ENCODE measurements at places on chromosomes 3 and 15.
A peak's percentile ranks its signal among the peaks of the same experiment; 100 is the strongest.

- no peak for DNase-seq
These were observed 46.9 kb upstream of the COL6A6 start for GRCh38 chr3:130470126-130470525.

DNA sequence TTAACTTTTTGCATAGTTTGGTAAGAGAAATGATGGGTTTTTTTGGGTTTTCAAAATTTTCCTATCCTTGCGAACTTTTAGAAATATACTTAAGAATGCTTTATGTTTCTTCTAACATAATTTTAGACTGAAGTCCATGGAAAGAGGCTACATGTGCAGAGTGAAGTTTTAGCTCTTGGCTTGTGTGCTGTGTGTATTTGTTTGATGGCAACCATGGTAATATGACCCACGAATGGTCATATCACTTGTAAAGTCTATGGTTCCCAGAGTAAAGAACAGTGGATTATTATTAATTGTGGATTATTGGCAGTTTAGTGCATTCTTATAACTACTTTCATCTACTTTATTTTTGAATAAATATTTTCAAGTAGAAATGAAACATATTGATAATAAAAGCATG is 124.0 kb upstream of the GOLGA6L4 start:
- DNase-seq: no peak

DNA sequence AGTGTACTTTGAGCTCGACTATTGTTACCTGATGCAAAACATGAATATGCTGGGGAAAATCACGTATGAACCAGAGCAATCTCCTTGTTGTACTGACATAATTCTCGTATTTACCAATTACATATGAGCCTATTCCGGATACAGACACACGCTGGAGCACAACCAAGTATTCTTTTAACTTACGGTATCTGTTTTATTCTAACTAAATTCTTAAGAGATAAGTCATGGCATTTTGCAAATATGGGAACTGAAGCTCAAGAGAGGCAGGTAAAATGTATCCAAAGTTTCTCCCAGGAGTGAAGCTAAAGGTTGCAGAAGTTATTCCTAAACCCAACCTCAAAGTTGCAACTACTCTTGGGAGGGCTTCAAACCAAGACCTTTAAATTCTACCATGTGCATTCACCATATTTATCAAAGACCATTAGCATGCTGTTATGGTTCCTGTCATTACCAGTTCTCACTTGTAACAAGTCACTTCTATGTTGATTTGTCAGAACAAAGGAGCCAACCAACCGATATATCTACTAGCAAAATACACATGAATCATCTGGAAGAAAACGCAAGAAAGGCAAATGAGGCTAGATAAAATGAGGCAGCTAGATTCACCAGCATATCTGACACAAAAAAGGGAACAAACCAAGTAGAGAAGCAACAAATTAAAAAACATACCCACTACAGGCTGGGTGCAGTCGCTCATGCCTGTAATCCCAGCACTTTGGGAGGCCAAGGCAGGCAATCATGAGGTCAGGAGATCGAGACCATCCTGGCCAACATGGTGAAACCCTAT is 17.8 kb downstream of the TBL1XR1 start:
- no peak for DNase-seq

DNA sequence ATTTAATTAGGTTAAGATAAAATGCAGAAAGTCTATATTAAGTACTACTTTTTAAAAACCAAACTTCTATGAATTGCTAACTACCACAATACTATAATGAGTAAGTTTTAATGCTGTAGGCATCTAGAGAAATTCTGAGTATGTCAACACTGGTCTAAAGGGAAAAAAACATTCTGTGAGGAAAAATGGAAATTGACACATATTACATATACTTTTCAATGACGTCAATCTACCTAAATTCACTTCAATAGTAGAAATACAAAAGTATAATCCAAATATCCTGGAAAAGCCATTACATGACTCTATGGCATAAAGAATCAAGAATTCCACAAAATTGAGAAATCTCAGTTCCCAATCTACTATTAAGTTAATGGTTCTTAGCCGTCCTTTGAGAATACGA is 2.2 kb downstream of the SECISBP2L start:
- no peak for DNase-seq

DNA sequence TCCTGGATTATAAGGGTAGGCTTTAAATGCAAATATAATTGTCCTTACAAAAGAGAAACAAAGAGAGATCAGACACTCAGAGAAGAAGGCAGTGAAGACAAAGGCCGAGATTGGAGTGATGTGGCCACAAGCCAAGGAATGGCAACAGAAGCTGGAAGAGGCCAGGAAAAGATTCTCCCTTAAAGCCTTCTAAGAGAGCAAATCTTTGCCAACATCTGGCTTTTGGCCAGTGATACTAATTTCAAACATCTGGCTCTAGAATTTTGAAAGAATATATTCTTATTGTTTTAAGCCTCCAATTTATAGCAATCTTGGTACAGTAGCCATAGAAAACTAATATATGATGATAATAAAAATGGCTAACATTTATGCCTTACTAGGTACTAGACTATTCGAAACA is 615.8 kb upstream of the ZNF385D start:
- DNase-seq: no peak

DNA sequence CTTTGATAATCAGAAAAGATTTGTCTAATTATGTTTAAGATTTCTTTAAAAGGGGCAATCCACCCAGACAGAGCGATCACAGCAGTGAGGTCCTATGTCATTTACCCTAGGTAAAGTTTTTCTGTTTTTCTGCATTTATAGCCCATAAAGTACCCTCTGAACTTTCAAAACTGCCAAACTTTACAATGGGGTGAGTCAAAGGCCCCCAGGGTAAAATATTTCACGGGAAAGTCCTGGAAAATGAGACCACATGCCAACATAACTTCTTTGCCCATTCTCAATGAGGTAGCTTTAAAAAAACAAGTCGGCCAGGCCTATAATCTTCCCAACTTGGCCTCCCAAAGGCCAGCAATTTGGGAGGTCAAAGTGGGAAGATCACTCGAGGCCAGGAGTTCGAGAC is 53.0 kb downstream of the SUCLG2 start:
- peak; percentile 22 for DNase-seq
